ENCODE measurements at places on chromosomes 5 and 9. TPM values are rescaled to one million over a fixed set of nuclear protein-coding genes. Genes with fewer than 3 reads are reported as not detected.

Gene ADAMTS19
- total RNA-seq = 1.2 TPM

Gene CYLC2
- total RNA-seq = not detected

Gene PCDHAC2
- total RNA-seq = 1.9 TPM

Gene RASEF
- 5.6 TPM for total RNA-seq

Gene GMCL2
- not detected for total RNA-seq

Gene SAXO1
- total RNA-seq = not detected

Gene GZMA
- total RNA-seq = not detected

Gene PRSS3
- 22.4 TPM for total RNA-seq

Gene NPDC1
- 13.3 TPM for total RNA-seq

Gene ASPN
- 1.00 TPM for total RNA-seq

Gene PCDHGA3
- total RNA-seq = 0.22 TPM

Gene ACO1
- 93.7 TPM for total RNA-seq

Gene PLPP7
- total RNA-seq = 7.9 TPM

Gene NDFIP1
- 60.4 TPM for total RNA-seq

Gene COL5A1
- total RNA-seq = 238 TPM

Gene C1QTNF3
- total RNA-seq = 1.4 TPM

Gene SUSD3
- 14.2 TPM for total RNA-seq

Gene GABRA1
- total RNA-seq = not detected

Gene HRH2
- total RNA-seq = not detected

Gene LAMC3
- total RNA-seq = 0.89 TPM

Gene C9
- total RNA-seq = 1.1 TPM

Gene BHMT2
- total RNA-seq = 4.5 TPM

Gene CSF1R
- total RNA-seq = 0.25 TPM

Gene ANKH
- 16.1 TPM for total RNA-seq

Gene SPDL1
- total RNA-seq = 39.3 TPM

Gene PCDHGB3
- 4.2 TPM for total RNA-seq

Gene ANKRD18A
- not detected for total RNA-seq

Gene FBN2
- total RNA-seq = 95.7 TPM

Gene GNPDA1
- total RNA-seq = 80.7 TPM

Gene BRINP1
- 2.3 TPM for total RNA-seq

Gene FOXI1
- not detected for total RNA-seq
